ENCODE measurements at places on chromosomes 3 and 15.
A peak's percentile ranks its signal among the peaks of the same experiment; 100 is the strongest.

DNA sequence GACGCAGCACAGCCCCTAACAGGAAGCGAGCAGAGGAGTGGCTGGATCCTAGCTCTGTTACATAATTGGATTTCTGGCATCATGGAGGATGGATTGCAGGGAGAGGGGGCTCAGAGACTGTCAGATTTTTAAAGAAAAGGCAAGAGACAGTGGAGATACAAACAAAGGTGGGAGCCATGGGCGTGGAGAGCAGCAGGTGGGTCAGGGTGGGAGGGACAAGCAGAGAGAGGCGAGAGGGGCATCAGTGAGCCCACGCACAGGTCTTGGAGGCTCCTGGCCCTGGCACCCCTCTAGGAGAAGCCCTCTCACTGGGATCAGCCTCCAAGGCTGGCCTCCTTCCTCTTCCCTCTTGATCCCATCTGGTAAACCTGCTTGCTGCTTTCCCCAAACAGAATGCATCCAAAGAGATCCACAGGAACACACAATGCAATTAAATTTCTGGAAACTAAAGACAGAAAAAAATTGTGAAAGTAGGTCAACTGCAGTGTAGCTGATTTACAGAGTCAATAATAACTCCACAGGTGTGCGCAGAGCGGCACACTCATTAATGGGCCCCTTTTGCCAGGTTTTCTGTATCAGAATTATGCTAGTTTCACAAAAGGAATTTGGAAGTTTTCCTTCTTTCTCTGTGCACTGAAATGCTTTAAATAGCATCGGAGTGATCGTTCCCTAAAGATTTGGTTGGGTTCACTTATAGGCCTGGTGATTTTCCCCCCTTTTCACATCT is 66.1 kb downstream of the LSM3 start:
- DNase-seq: peak; percentile 17

- DNase-seq: no peak
Measured at GRCh38 chr3:135239615-135239884, 444.5 kb downstream of the EPHB1 start.

DNA sequence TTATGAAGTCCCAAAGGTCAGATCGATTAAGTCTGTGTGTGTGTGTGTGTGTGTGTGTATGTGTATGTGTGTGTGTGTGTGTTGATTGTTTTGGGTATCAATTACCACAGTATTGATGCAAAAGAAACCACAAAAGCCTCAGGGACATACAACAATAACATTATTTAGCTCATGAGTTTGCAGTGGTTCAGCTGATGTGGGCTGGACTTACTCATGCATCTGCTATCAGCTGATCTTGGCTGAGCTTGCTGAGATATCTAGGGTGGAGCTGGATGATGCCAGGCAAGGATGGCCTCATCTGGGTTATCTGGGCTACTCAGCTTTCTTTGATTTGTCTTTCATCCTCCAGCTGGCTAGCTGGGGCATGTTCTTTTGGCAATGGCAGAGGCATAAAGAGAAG is 82.4 kb upstream of the PRR23C start:
- DNase-seq: no peak

DNA sequence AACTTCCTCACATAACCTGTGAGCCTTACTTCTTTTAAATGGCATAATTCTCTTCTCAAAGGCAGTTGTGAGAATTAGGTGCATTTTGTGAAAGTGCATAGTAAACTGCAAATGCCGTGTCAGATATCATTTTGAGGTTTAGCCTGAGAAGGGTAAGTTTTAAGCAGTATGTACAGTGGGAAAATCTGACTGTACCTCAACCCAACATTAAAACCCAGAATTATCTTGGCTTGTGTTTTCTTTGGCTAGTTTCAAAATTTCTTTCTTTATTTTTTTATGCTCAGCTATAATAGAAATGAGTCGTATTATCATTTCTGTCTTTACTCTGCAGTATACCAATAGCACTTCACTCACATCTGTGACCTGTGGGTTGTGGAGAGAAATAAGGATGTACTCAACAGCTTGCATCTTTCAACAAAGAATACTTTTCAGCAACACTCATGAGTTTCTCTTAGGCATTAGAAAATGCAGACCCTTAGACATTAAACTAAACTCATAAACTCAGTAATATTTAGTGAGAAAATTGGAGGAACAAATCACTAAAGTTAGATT is 65.7 kb downstream of the RASA2 start:
- DNase-seq: no peak

GRCh38 chr3:115903843-115904242 is 280.5 kb downstream of the GAP43 start:
- DNase-seq: no peak

GRCh38 chr3:195020921-195021320 is 250.0 kb downstream of the XXYLT1 start:
- no peak for DNase-seq

- DNase-seq: no peak
Measured at GRCh38 chr15:38267421-38268022, 14.9 kb downstream of the SPRED1 start.

- no peak for DNase-seq
Measured at GRCh38 chr3:190041333-190042041, 79.2 kb downstream of the P3H2 start.

GRCh38 chr15:76987896-76988860 is 6.7 kb upstream of the PSTPIP1 start:
- DNase-seq: no peak

GRCh38 chr3:149548669-149549065 is 74.2 kb downstream of the TM4SF4 start:
- DNase-seq: no peak

DNA sequence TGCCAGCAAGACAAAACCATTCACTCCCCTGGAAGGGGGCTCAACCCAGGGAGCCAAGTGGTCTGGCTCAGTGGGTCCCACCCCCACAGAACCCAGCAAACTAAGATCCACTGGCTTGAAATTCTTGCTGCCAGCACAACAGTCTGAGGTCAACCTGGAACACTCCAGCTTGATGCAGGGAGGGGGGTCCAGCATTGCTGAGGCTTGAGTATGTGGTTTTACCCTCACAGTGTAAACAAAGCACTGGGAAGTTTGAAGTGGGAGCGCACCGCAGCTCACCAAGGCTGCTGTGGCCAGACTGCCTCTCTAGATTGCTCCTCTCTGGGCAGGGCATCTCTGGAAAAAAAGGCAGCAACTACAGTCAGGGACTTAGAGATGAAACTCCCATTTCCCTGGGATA is 81.7 kb downstream of the MSL2 start:
- DNase-seq: no peak

DNA sequence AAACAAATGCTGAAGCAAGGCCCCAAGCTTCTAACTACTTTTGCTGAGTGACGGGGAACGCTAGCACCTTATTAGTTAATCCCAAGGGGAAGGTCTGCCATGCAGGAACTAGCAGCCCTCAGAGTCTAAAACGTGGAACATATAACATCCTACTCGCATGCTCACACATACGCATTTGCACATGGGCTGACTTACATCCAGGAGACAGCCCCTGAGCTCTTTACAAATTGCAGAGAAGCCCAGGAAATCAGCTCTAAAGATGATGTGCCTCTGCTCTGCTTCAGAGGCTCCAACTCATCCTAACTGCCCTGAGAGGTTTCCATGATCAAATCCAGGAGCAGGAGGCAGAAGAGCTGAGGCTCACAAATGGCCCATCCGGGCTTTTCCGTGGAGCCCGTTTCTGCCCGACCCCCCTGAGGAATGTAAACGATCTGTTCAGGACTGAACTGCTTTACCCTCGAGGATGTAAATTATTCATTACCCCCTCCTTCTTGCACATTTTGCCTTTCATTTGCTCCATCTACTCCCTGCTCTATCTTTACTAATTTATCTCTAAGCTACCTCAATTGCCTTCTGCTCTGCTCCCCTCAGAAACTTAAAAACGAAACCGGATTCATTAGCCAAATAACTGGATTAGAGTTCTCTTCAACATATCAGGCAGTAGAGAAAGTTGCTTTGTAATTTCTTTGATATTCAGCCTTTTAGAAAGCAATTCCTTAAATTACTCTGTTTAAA is 141.9 kb upstream of the CCDC54 start:
- DNase-seq: peak; percentile 48

DNA sequence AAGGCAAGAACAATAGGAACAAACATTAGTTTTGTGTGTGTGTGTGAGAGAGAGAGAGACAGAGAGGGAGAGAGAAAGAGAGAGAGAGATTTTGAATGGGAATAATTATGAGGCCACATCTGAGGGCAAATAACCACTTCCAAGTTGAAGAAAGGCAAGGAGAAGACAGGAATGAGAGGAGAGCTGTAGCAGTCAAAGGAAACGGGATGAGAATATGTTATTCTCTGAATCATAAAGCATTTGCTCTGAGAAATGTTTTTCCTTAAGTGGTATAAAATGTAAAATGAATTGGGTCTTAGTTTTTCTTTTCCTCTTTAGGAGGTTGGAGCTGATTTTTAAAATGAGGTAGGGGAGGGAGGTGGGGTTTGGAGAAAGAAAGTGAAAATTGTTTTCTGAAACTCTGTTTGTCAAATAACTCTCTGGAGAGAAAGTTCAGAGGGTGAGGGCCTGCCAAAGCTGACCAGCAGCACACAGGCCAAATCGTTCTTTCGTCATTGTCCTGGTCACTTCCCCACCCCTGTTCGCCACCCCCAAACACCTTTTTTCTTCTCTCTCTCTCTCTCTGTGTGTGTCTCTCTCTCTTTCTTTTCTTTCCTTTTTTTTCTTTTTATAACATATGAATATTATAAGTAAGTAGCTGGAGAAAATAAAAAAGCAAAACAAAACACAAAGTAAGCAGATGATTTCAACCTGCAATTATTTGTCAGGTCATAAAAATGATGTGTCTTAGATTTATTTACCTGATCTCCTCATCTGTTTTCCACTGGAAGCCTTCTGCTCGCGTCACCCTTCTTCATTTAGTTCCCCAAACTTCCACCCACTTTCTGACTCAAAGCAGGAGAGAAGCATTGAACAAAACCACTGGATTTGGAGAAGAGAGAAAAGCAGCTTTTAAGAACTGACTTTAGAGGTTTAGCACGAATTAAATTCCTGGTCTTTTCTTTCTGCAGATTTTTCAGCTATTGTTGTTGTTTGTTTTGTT is 110.6 kb downstream of the LPP start:
- no peak for DNase-seq

GRCh38 chr3:13975686-13976085 is 95.8 kb upstream of the WNT7A start:
- no peak for DNase-seq

DNA sequence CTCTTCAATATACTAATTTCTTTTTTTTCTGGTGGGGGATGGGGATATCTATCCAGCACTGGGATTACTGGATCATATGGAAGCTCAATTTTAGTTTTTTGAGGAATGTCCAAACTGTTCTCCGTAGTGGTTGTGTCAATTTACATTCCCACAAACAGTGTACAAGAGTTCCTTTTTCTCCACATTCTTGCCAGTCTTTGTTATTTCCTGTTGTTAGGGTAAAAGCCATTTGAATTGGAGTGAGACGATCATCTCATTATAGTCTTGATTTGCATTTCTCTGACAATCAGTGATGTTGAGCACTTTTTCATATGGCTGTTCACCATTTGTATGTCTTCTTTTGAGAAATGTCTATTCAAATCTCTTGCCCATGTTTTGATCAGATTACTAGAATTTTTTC is 12.8 kb upstream of the WDR49 start:
- DNase-seq: peak; percentile 44

DNA sequence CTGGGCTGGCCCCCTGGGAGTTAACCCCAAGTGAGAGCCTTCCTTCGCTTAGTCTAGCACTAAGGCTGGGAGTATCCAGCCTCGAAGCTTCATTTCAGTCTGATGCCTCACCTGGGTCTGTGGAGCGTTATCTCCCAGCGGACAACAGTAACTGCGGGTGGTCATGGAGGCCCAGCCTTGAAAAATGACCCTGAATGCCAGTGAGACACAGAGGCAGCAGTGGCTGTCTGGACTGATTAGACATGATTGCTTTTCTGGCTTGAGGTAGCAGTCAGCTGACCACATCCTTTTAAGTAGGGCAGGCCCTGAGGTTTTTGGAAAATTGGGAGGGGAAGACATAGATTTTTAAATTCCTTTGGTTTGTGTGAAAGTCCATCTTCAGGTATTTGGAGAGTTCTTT is 28.2 kb upstream of the TRIM59 start:
- DNase-seq: no peak

GRCh38 chr15:59013246-59013873 is 25.9 kb downstream of the RNF111 start:
- DNase-seq: no peak

DNA sequence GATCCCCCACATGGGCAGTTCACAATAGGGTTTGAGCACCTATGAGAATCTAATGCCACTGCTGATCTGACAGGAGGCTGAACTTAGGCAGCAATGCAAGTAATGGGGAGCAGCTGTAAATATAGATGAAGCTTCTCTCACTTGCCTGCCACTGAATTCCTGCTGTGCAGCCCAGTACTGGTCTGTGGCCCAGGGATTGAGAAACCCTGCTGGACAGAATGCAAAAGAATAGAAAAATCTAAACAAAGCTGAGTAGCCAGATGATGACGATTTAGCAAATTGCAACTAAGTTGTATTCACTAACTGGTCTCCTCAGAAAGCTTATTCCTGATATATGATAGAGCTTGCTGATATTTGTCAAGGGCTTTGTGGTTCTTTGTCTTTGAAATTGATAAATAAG is 34.3 kb upstream of the APH1B start:
- DNase-seq: no peak

DNA sequence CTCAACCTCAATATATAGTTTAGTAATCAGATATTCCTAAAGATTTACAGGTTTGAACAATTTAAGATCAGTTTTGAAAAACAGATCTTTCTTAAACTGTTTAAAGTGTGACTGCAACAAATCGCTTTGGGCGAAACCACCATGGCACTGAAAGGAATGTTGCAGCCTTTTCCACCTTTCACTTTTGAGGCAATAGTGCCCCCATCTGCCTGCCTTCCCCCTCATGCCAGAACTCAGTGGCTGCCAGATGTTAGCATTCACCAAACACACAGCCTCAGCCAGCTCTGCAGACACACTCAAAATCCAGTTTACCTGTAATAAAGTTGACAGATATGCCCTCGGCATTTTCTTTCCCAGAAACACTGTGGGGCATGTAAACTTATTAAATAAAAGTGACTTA is 3.3 kb downstream of the LYSMD4 start:
- peak; percentile 69 for DNase-seq

DNA sequence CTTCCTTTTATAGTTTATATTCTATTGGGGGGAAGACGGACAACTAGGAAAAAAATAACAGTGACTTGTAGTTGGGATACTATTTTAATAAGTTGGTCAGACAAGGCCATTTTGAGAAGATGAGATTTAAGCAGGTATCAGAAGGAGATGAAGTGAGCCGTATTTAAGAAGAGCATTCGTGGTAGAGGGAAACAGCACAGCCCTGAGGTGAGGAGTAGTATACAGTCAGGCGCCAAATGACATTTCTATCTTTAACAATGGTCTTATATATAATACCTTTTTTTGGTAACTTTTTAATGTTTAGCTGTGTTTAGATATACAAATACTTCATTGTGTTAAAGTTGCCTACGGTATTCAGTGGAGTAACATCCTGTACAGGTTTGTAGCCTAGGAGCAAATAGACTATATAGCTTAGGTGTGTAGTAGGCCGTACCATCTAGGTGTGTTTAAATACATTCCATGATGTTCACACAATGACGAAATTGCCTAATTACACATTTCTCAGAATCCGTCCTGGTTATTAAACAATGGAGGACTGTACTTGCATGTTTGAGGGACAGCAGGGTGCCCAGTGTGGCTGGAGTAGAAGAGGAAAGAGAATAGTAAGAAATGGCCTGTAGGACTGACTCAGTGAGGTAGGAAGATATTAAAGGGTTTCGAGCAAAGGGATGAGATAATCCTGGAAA is 1.6 kb downstream of the NKTR start:
- no peak for DNase-seq

GRCh38 chr3:133443649-133444422 is 44.0 kb downstream of the BFSP2 start:
- DNase-seq: peak; percentile 65

GRCh38 chr3:160671231-160671630 is 5.7 kb upstream of the ARL14 start:
- DNase-seq: no peak

All from spinal cord (tissue), 10 donors.